ENCODE measurements at places on chromosomes 16 and 17.

- no peak for DNase-seq
Measured at GRCh38 chr17:55271223-55271571, 6.4 kb downstream of the HLF start.

GRCh38 chr16:24577167-24577566 is 37.8 kb downstream of the RBBP6 start:
- DNase-seq = no peak

DNA sequence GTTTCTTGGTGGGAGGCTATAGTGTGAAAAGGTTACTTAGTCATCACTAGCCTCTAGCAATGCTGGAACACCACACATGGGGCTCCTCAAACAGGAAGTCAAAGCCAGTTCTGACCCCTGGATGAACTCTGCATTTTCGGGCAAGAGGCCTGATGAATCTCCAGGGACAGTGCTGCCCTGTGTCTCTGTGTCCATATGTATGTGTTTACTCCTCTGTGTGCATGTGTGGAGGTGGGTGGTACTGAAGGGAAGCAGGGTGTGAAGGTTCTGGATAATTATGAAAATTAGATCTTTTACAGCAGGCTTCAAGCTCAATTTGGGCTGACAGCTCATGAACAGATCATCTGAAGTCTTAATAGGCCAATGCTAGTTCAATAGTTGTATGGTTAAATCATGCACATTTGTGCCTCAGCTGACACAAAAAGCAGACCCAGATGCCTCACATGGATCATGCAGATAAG is 133.6 kb downstream of the SNX11 start:
- no peak for DNase-seq

GRCh38 chr17:59093702-59094231 is 12.9 kb downstream of the TRIM37 start:
- DNase-seq = no peak

DNA sequence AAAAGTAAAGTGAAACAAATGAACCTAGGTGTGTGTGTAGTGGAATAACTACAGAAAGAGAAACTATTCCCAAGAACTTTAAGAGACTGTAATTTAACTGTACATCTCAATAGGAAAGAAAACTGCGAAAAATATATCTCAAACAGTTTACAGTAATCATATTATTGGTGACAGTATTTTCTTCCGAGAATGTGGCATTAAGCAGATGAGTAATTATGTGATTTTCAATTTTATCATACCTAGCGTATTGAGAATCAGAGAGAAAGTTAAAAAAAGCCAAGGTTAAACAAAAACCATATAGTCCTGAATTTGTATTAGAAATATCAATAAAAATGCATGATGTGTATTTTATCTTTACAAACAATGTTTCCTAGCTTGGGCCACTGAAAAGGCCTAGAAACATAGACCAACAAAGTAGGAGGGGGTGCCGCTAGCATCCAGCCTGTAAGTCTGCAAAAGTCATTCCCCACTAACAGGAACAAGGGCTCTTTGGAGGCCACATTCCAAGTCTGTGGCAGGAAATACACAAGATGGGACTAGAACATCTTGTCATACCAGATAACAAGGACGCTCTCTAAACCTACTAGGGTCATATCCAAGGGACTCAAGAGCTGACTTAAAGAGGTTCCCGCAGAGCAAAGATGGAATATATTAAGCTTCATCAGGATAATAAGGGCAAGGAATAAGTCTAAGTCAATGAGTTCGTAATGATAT is 20.5 kb downstream of the RNF157 start:
- DNase-seq = no peak

DNA sequence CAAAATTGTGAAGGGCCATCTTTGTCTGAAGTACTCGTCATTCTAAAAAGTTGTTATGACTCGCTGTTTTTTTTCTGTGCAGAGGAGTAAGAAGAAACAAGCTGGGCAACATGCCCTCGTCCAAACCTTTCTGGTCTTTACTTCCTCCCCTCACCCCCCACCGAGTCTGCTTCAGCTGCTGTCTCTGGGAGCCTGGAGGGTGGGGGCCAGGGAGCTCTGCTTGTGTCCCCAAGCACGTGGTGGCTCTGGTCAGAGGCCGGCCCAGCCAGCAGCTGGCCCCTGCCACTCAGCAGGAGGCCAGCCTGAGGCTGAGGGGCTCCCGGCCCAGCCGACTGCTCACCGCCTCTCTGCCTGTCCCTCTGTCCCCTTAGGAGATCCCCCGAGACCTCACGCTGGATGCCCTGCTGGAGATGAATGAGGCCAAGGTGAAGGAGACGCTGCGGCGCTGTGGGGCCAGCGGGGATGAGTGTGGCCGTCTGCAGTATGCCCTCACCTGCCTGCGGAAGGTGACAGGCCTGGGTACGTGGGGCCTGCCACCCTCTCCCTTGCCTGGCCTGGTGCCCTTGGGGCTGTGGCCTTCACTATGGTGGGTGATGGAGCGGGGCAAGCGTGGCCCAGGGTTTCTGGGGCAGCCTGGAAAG is 53.7 kb upstream of the LGALS9 start:
- DNase-seq = no peak

GRCh38 chr16:1337486-1337885 is 4.0 kb downstream of the BAIAP3 start:
- DNase-seq = no peak

DNA sequence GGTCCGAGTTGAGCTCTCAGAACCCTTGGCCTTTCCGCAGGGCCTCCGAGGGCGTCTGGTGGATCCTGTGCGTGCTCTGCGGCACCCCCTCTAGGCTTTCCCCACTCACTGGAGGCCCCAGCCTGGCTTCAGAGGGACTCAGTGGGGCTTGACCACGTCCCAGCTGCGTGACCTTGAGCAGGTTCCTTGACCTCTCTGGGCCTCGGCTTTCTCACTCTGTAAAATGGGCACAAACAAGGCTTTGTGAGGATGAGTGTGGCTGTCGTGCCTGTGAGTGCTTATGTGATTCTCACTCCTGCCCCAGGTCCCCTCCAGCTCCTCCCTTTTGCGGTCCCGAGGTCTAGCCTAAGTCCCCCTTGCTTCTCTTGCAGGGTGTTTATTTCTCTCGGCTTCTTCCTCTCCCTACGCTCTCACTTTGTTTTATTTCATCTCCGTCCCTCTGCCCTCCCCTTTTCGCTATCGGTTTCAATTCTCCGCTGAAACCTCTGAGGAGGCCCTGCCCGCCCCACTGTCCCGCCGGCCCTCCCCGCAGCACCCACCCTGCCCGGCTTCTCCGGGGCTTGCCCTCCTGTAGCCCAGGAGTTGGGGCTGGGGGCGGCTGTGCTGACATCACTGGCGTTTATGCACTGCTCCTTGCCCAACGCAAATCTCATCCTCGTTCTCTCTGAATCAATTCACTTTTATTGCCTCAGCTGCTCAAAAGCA is 82.3 kb upstream of the CBX4 start:
- no peak for DNase-seq

- DNase-seq = no peak
Measured at GRCh38 chr17:58520843-58521430, 6.5 kb upstream of the MTMR4 start.

DNA sequence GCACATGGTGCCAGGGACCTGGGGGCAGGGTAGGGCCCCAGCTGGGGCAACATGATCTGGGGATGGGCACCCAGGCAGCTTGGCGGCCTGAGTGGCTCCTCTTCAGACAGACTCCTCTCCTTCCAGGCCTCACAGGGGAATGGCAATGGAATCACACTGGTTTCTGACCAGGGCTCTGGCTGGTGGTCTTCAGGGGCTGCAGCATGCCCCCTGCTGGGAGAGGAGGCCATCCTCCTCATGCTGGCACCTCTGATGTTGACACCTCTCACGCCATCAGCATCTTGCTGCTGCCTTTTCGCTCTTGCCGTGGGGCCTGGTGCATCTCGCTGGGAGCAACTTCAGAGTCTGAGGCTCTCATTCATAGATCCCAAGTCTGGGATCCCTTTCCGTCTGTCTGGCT is 11.2 kb upstream of the GFOD2 start:
- DNase-seq = no peak

- no peak for DNase-seq
Measured at GRCh38 chr16:25692351-25692741, 587 bp downstream of the HS3ST4 start.

DNA sequence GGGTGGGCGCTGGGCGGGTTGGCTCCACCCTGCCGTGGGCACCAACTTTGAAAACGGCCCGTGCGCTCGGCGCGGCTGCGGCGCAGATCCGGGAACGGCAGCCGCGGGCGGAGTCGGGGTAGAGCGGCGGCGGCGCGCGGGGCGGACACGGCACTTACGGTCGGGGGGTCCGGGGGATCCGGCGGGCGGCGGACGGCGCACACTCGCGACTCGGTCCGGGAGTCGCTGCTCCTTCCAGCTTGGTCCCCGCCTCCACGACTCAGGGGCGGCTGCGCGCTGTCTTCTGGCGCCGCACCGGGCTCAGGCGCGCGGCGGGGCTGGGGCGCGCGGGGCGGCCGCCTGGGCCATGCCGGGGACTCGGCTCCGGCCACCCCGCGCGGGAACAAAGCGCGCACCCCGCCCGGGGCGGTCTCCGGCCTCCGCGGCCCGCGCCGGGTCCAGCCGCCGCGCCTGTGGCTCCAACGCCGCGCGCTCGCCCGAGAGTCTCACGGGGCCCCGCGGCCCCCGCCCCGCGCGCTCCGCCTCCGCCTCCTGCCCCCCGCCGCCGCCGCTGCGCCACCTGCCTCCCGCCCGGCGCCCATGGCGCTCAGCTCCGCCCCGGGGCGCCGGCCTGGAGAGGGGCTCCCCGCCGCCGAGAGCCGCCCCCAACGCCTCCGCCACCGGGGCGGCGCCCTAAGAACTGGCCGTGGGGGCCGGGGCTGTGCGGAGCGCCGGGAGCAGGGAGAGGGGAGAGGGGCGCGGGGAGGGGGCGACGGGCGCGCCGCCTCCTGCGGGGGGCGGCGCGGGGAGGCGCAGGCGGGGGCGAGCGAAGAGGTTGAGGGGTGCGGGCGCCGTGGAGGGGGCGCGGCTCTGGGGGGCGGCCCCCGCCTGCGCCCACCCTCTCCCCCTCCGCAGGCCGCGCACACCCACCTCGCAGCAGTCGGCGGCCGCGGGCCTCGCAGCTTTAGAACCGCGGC is 35.9 kb downstream of the CBFA2T3 start:
- no peak for DNase-seq

DNA sequence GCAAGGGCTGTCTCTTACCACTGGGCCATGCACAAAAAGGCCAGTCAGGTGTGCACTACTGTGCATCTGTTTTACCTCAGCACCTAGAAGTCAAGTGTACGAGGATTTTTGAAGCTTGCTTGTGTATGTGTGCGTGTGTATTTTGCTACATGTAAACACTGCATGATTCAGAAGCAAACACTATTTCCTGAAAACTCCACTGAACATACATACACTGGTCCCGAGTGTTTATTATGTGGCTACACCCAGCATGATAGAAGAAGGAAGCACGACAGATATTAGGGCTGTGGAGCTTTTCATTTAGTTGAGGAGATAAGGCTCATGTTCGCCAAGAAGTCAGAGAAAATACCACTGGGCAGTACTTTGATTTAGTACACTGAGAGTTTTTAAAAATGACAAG is 89.2 kb downstream of the ZZEF1 start:
- no peak for DNase-seq

DNA sequence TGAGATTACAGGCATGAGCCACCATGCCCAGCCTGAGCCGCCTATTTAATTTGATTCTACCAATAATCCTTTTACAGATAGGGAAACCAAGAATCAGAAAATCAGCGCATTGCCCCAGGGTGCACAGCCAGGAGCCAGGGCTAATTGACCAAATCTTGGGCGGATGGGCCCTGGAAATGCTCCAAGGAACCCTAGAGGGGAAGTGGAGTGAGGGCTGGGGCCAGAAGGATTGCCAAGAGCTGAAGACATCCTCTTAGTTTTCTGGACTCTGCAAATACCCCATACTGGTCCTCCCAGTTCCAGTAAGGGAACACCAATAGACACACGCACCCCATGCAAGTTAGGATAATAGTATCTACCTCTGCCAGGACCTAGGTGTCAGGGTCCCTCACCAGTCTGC is 3.8 kb downstream of the FHOD1 start:
- no peak for DNase-seq

DNA sequence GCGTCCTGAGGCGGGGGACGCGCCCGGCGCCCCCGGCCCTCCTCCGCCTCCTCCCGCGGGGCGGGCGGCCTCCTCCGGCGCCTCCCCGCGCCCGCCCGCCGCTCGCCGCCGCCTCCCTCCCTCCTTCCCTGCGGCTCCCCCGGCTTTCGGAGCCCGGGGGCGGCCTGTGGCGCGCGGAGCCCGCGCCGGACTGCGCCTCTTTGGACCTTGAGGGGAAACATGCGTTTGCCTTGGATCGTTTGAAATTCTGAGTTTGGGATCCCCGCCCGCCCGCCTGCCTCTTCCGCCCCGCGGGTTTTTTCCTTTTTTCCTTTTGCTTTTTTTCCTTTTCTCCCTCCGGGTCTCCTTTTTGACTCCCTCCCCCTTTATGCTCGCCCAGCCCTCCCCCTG is 390 bp downstream of the ZNRF1 start:
- DNase-seq = peak; percentile 25

GRCh38 chr17:49187301-49187700 is 23.1 kb downstream of the GNGT2 start:
- no peak for DNase-seq

DNA sequence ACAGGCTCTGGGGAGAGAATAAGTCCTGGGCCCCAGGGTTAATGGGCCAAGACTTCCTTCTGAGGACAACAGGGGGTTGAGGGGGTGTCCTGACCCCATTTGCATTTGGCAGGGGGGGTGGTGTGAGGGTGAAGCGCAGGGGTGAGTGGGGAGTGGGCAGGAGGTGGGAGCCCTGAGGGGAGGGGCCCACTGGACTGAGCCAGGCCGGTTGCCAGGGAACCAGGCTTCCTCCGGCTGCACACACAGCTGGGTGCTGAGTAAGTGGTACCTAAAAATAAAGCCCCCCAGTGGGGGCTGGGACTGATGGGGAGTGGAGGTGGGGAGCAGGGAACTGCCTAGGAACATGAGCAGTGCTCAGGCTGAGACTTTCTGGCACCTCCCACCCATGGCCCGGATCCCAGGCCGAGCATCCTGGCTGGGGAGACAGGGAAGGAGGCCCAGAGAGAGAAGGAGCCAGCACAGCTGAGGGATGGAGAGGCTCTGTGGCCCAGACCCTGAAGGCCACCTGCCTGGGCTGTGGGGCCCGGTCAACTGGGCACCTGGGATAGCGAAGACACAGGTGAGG is 7.5 kb upstream of the RASD1 start:
- DNase-seq = no peak

DNA sequence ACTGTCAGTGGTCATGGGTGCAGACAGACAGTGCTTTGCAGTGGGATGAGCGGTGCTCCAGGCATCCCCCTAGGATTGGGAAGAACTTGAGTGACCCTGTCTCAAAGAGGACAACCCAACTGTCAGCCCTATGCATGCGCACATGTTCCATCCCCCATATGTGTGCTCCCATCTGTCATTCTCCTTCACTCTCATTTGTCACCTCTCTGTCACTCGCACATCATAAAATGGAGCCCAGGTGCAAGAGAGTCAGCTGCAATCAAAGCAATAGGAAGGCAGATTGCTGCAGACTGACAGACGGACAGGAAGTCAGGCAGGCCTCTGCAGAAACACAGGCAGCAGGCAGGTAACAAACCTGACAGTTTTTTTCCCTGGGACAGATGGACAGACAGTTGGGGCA is 101.8 kb upstream of the CCL1 start:
- no peak for DNase-seq

GRCh38 chr17:40915199-40915661 is 22.2 kb downstream of the KRT23 start:
- DNase-seq = no peak

Data from stimulated activated CD4-positive, alpha-beta T cell treated with anti-CD3 and anti-CD28 coated beads, TNF-alpha, amount 100 ng/mL, for 1 hour (primary cell).